ENCODE measurements at places on chromosomes 7 and 10.

- peak; percentile 68 for DNase-seq
Observed at GRCh38 chr10:92124616-92125143, 166.2 kb downstream of the CPEB3 start.

GRCh38 chr10:102435529-102436233, 3.3 kb upstream of the CUEDC2 start:
- no peak for DNase-seq

GRCh38 chr7:7639421-7639820, 1.1 kb upstream of the UMAD1 start:
- DNase-seq: no peak

DNA sequence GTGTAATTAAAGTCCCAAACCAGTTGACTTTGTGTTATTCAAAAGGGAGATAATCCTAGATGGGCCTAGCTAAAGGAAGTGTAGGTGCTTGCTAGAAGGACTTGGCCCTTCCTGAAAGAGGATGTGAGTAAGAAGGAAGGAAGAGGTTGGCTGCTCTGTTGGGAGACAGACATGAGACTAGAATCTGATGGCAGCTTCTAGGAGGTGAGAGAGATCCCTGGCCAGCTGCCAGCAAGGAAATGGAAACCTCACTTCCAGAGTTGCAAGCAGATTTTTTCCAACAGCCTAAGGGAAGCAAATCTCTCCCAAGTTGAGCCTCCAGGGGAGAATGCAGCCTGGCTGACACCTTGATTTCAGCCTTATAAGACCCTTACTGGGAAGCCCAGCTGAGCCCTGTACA, 368.4 kb upstream of the ZMIZ1 start:
- peak; percentile 54 for DNase-seq

DNA sequence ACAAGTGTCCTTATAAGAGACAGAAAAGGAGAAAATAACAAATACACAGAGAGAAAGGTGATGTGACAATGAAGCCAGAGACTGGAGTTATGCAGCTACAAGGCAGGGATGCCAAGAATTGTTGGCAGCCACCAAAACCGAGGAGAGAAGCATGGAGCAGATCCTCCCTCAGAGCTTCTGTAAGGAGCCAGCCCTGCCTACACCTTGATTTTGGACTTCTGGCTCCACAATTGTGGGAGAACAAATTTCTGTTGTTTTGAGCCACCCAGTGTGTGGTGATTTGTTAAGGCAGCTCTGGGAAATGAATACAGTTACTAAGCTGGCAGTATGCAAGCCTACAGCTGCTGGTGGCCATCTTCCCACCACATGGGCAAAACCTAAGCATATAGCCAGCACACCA, 163.6 kb downstream of the GRM8 start:
- DNase-seq: no peak

DNA sequence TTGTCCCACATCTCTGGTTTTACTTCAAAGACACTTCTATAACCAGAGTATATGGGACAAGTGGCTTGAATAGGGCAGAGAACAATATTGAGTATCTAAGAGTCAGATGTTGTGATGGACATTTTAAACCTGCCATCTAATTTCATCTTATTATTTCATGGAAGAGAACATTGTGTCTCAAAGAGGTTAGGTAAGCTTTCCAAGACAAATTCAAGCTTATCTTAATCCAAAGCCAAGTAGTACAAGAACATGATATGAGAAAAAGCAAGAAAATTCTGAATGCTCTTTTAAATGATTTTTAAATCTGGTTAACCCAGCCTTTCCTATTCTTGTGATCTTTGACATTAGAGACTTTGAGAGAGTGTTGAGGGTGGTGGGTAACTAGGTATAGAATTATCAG, 65.3 kb upstream of the ZNF804B start:
- no peak for DNase-seq
